ENCODE measurements at places on chromosomes 3 and 15.

DNA sequence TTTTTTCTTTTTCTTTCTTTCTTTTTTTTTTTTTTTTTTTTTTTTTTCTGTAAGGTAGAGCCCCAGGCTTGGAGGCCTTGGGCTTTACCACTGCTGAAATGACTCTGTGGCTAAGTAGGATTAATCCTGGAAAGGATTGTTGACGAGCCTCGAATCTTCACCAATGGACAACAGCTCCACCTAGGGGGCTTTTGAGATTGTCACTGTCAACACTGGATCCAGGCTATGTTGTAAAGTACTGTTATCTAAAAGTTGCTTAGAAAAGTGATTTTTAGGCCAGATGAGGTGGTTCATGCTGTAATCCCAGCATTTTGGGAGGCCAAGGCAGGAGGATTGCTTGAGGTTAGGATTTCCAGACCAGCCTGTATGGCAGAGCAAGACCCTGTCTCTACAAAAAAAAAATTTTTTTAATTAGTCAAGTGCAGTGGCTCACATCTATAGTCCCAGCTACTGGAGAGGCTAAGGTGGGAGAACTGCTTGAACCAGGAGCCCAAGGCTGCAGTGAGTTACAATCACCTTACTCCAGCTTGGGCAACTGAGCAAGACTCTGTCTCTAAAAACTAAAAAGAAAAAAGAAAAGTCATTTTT lies 41.6 kb downstream of the KLHL18 start:
- peak; percentile 23 for DNase-seq

DNA sequence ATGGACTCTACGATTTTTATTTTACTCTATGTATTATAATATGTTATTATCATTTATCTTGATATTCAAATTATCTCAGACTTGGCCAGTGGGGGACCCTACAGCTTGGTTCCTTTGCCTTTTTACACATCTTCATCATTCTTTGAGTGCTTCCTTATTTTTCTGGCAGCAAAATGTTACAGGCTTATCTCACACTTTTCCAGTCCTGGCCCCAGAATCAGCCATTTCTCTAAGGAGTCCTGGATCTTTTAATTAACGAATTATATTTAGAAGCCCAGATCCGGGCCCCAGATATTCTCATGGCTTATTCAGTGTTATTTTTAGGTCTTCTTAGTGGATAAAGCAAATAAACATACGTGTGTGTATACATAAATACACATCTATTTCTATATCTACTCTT lies 32.8 kb upstream of the MELTF start:
- no peak for DNase-seq

DNA sequence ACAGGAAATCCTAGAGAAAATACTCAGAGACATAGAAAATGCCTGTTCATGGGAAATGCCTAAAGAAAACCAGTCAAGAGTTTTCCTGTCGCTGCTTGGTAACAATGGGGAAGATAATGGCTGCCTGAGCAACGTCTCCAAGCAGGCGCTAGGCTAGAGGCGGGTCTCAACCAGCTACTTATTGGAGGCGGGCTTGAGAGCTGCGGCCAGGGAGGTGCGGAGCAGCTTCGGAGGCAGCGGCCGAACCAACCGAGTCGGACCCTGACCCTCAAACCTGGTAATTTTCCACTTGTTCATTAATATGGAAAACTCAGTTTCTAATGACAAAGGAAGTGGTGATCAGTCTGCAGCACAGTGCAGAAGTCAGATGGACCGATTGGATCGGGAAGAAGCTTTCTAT lies 173.1 kb downstream of the DTWD1 start:
- no peak for DNase-seq

- DNase-seq: peak; percentile 65
Measured at GRCh38 chr15:74616366-74616939, 817 bp downstream of the CLK3 start.

GRCh38 chr3:171057072-171057471 lies 30.6 kb upstream of the SLC2A2 start:
- DNase-seq: no peak

DNA sequence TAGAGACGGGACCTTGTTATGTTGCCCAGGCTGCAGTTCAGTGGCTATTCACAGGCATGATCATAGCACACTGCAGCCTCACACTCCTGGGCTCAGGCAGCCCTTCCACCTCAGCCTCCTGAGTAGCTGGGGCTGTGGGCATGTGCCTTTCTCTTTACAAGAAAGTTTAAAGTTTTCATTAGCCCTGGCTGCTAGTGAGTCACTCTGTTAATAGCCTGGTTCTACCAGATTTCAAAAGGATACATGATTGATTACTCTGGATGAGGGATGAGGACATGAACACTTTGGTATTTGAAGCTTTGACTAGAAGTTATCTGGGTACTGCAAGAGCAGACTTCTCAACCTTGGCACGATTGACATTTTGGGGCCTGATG lies 95.1 kb downstream of the DHX36 start:
- no peak for DNase-seq

DNA sequence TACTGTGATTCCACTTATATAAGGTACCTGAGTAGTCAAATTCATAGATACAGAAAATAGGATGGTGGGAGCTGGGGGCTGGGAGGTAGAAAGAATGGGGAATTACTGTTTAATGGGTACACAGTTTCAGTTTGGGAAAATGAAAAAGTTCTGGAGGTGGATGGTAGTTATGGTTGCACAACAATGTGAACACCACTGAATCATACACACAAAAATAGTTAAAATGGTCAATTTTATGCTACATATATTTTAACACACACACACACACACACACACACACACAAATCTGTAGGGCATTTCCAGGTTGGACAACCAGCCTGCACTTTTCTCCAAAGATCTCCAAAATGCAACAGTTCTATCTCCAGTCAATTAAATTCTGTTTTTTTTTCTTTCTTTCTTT lies 1.4 kb downstream of the CCDC32 start:
- DNase-seq: no peak

DNA sequence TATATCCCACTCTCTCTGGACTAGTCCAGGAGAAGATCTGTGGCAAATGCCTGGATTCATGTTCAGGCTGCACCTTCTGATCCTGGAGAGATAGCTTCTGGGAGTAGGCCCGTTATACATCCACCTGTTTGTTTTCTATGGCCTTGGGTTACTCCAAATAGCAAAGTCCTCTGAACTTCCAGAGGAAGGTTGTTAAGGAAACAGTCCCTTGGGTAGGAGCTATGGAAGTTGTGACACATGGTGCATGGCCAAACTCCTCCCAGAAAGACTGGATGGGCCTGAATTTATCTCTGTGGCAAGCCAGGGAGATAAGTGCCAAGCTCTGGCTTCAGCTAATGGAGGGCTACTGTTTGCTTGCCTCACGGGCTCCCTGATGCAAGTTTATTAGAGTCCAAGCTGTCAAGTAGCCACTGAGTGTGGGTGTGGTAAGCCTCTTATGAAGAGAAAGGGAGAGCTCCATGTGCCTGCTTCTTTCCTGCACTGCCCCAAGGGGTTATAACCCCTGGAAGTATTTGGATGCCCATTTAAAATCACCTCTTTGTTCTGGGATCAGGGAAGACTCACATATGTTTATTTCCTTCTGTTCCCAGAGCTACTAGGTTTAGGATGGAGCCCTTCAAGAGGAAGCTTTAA lies 328.7 kb upstream of the ATP11B start:
- DNase-seq: no peak

DNA sequence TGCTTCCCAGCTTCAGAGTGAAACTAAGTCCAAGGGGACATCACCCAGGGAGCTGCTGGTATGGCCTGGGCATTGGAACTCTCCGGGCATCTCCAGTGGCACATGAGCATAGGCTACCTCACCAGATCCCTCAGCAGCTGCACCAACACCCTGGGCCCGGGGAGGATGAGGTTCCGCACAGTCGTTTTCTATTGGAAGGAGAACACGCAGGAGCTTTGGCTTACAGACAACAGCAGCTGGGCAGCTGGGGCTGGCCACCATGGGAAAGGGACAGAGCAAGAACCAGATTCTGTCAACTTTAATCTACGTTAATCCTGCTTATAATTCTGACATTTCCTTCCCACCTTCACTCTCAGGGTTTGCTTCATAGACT lies 65.5 kb downstream of the MYO1E start:
- DNase-seq: no peak

GRCh38 chr15:23760024-23760423 lies 72.9 kb upstream of the NDN start:
- no peak for DNase-seq

GRCh38 chr3:156705761-156706616 lies 31.6 kb downstream of the TIPARP start:
- DNase-seq: no peak

GRCh38 chr15:73628976-73629797 lies 4.0 kb downstream of the NPTN start:
- DNase-seq: no peak

DNA sequence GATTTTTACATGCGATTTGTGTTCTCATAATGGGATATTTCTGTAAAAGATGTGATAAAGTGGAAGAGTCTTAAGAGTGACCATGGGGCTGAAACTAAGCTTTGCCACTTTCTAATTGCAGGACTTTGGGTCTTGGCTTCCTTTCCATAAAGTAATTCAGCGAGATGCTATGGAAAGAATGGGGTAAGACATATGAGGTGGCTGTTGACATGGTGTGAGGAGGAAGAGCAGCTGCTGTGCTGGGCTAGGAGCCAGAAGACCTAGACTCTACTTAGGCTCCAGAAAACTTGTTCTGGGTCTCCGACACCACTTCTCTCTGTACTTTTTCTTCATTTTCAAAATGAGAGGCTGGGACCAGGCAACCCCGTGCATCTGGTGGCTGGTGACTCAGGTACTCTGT lies 654.5 kb upstream of the CFAP20DC start:
- DNase-seq: no peak

DNA sequence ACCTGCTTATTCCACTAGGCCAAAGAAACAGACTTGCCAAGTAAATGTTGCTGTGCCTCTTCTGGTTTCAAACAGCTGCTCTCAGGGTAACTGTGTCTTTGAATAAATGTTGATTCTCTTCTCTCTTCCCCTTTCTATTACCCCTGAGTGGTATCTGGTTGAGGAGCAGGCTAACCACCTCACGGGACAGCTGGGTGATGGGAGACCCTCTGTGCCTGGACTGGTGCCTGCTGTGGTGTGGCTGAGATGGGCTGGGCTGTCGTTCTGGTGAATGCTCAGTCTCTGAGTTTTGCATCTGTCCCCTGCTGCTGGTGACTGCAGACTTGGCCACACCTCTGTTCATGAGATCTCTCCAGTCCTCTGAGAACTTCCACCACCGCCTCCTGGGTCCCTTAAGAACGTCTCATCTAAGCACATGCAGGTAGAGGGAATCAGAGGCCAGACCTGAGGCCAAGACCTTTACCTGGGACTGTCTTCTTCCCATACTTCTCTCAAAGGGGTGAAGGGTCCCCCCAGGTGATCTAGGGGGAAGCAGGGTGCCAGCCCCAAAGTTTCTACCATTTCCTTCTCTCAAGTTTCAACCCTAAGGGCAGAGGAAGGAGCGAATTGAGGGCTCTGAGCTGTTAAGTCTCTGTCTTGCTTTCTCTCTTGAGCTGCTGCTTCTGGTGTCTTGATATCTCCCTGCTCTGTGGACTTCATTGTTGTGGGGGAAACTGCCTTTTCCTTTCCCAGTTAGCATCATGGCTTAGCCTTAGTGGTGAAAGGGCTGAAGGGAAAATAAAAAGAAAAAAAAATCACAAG lies 252.9 kb downstream of the EBLN2 start:
- DNase-seq: no peak

GRCh38 chr3:50184242-50184978 lies 7.0 kb upstream of the GNAT1 start:
- DNase-seq: no peak

DNA sequence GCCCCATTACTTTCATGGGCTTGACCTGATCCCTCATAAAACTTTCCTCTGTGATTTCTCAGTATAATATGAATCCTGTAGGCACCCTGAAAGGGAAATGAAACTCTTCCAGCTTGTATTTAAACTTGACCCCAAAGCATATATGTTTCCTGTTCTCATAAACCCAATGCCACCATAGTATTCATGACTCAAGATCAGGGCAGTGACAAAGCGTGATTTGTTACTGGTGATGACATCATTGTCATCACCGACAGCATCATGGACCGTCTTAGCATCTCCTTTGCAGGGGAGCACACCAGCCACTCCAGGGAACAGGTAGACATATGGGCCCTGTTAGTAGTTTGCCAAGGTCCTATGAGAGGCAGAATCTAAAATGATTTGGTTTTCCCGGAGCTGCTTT lies 741.2 kb downstream of the NR2F2 start:
- no peak for DNase-seq

- DNase-seq: no peak
Measured at GRCh38 chr3:15271785-15272381, 60.5 kb downstream of the SH3BP5 start.

DNA sequence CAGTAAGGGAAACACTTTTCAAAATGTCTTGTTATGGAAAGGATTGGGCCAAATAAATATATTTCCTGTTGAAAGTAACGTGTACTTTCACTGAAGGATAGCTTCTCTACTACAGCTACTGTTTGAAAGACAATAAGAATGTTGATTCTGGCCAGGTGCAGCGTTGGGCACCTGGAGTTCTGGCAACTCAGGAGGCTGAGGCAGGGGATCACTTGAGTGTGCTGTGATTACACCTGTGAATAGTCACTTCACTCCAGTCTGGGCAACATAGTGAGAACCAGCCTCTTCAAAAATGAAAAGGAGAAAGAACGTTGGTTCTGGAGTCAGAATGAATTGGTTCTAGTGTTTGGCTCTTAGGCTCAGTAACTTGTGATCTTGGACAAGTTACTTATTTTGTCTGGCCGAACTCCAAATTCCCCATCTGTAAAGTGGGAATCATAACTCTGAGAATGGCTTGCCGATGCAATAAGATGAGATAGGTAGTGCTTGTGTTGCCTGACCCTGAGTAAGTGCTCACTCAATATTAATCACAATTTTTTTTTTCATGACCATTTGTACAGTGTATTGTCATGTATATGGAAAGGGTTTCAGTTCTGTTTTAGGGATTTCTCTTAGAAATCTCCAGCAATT lies 310.8 kb downstream of the PTPRG start:
- no peak for DNase-seq

DNA sequence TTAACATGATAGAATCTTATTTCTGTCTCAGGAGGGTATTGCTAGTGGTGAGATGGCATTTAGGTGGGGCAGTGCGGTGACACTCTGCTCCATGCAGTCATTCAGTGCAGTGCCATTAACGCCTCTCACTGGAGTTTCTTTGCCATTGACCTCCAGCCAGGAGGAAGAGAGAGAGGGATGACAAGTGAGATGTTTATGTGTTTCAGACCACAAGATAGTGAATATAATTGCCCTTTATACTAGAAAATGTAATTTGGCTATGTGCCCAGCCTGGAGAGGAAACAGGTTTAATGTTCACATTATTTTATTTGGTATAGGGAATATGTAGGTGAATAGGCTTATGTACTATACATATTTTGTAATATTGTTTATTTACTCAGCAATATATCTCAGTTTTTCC lies 84.5 kb downstream of the ZIC1 start:
- DNase-seq: peak; percentile 91

GRCh38 chr3:120496278-120497002 lies 45.6 kb upstream of the FSTL1 start:
- DNase-seq: no peak

GRCh38 chr3:183485093-183485492 lies 56.7 kb upstream of the MCF2L2 start:
- DNase-seq: no peak
